ENCODE measurements at places on chromosomes 3 and 15.
A peak's percentile ranks its signal among the peaks of the same experiment; 100 is the strongest.

DNA sequence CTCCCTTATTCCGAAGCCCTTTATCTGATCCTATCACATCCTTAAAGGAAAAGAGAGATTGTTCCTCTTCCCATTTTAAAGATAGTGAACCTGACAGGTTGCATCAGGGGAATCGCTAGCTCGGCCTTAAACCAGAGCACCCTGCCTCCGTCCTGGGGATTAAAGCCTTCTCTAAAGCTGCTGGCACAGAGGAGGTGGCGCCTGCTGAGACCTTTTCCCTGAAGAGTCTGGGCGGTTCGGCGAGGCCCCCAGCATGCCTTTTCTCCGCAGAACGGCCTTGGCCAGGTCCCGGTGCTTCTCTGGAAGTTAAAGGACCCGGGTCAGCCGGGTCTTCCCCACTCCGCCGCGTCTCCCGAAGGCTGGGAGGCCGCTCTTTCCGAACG is 593 bp downstream of the FAM219B start:
- DNase-seq, result peak; percentile 46

DNA sequence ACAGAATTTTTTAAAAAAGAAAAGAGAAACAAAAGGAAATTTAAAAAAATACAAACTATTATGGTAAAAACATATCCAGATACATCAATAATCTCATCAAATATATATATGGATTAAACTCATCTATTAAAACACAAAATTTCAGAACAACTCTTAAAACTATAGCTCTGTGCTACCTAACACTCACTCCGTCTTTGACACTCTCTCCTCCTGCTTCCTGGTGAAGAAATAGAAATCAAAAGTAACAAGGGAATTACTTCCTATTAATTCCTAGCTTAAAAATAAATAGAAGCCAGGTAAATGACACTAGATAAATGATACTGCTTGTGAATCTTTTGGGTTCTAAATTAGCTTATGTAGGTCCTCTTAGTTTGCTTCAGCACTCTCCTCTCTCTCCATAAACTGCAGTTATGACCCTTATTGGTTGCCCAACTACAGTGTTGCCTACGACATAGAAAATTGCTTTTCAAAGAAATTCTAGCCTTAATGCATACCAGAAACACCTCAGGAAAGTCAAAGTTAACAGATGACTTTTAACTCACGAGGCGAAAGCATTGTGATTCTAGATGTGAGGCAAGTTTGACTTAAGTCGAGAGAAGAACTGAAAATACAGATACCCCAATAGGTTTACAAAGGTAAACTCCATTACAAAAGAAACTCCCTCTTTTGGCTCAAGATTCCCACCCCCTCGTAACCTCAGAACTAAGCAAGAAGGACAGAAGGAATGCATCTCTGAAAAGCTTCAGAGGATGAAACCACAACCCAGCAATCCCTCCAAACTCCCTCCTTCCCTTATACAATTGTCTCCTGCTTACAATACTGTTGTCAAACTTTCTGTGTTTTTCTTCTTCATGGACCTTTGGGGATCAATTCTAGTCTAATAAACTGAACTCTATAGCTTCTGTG is 394.7 kb downstream of the FGF12 start:
- no peak for DNase-seq

- no peak for DNase-seq
These were observed 133.8 kb downstream of the EPHB1 start for GRCh38 chr3:134928819-134929218.

GRCh38 chr3:42688487-42689420 is 3.4 kb downstream of the KLHL40 start:
- no peak for DNase-seq

DNA sequence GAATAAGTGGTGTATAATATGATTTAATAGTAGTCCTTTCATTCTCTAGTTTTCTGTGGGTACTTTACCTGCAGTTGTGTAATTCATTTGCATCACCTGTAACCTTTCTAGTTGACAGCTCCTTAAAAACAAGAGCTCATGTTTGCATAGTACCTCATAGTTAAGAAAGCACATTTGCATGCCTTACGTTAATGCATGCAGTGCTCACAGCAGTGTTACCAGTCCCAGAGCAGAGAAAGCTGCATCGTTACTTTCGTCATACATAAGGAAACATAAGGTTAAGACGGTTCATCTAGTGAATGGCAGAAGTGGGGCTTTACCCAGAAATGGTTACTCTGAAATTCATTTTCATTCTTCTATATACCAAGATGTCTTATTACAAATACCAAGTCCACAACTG is 111.3 kb downstream of the AKAP13 start:
- no peak for DNase-seq

DNA sequence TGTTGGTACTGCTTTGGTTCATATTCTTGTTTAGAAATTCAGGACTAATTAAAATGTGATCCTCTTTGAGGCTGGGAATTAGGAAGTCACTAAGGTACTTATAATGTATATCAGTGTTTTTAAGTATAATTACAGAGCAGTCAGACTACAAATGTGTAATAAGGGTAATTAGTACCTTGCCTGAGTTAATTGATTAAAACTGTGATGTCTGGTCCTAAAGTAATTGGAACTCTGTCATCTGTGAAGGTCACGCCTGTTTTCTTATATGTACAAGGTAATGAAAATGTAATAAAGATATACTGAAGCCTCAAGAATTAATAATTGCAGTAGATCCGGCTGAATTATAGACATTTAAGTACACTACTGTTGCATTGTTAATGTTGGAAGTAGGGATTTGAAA is 32.8 kb downstream of the RIOX2 start:
- no peak for DNase-seq

- DNase-seq, result no peak
These were observed 39.7 kb upstream of the TM4SF1 start for GRCh38 chr3:149417174-149417573.

DNA sequence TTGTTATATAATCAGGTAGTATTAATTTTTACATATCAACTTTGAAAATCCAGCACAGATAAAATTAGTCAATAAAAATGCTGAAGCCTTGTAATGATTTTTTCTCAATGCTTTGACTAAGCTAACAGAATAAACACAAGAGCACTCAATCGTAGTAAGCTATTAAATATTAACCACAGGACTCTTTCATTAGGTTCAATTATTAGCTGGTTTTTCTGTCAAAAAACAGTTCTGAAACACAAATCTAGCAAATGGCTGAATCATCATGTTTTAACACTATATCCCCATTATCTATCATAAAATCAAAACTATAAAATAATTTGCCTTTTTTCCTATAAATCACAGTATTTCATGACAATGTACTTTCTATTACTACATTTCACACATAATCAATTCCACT is 69.6 kb downstream of the PLOD2 start:
- no peak for DNase-seq

DNA sequence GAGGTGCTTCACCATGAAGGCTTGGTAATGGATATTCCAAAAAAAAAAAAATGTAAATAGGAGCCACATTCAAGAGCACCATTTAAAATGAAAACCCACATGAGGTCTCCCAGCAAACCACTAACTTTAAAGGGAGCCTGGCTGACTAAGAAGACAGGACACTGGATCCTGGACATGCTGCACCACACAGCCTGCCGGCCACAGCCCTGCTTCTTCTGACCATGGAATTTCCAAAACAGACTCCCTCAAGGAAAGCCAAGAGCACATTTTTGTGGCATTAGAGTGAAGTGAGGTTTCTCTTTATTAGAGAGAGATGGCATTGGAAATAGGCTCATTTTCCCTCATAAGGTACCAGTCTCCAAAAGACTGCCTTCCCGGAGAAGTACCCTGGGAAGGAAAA is 113.9 kb downstream of the RORA start:
- DNase-seq, result no peak

DNA sequence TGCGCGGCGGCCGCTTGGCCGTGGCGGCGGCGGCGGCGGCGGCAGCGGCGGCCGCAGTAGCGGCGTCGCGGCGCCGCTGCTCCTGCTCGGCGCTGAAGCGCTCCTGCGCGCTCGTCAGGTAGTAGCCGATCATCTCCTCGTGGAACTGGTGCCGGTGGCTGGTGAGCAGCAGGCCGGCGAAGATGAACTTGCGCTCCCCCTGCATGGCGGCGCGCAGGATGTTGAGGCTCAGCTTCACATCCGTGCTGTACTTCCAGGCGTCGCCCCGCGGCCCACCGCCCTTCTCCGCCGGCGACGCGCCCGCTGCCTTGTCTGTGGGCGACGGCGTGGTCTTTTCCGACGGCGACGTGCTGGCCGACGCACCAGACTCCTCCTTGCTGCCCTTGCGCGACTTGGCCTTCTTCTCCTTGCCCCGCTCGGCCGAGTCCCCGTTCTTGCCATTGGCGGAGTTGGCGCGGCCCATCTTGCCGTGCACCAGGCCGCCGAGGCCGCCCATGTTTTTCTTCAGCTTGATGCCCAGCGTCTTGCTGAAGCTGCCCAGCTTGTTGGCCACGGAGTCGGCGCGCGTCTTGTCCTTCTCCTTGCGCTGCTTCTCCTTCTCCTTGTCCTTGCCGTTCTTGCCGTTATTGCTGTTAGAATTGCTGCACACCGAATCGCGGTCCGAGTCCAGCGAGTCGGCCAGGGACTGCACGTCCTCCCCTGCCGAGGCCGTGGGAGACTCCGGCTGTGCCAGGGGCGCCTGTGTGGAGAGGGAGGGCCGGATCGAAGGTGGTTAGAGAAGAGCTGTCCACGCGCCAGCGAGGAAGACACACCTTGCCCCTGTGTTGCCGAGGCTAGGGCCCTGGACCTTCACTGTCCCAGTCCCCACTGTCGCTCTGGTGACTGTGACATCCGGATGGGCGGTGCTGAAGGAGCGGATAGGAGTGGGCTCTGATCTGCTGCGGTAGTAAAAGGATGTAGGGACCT is 157.6 kb downstream of the KLF13 start:
- DNase-seq, result peak; percentile 58

GRCh38 chr3:133018921-133019320 is 19.3 kb upstream of the TMEM108 start:
- DNase-seq, result no peak

- peak; percentile 61 for DNase-seq
These were observed 225.5 kb downstream of the SLCO3A1 start for GRCh38 chr15:92079047-92079446.

DNA sequence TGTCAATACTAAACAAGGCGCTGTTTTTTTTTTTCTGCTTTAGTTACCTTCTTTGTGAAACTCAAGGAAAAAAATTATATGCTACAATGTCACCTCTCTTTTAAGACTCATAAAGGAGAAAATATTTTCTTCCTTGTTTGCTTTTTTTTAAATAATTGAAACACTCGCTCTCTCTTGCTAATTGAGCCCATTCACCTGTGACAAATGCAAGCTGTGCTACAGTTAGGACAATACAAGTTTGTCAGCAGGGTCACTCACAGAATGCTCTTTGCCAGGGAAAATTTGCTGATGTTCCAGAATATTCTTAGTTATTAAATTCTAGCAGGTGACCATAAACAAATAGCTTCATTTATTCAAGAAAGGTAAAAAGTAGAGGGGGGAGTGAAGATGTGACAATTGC is 375.9 kb upstream of the DPPA4 start:
- no peak for DNase-seq

DNA sequence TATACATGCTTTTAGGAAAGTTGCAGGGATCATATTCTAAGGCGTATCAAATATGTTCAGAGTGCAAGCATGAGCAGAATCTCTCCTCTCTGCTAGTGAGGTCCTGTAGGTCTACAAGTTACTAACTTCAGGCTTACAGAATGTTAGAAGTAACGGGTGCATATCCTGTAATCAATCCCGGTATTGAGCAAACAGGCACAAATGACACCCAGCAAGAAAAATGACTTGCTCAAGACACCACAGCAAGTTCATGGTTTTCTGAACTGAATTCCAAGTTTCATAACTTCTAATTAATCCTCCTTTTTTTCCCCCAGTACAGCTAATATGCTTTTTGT is 353.9 kb upstream of the TPRG1 start:
- no peak for DNase-seq

DNA sequence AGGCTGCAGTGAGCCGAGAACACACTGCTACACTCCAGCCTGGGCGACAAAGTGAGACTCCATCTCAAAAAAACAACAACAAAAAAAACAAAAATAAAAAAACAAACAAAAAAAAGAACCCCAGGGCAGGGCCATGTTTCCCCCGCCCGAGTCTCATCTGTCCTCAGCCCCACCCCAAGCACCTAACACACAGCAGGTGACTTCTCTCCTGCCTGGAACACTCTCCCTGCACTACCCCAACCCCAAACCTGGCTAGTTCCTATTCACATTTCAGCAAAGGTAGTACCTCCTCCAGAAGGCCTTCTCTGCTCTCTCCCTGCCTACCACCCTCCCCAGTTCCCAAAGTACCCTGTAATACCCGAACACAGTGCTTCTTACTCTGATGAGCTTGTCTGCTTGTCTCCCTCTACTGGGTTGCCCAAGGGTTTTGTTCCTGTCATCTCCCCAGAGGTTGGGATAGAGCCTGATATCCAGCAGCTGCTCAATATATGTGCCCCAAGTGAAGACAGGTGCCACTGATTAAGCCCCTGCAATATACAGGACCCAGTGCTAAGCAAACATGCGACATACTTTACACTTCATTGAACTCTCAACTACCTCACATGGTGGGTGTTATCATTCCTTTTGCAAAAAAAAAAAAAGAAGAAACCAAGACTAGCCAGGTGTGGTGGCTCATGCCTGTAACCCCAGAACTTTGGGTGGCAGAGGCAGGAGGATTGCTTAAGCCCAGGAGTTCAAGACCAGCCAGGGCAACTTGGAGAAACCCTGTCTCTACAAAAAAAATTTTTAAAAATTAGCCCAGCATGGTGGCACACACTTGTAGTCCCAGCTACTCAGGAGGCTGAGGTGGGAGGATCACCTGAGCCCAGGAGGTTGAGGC is 103.6 kb downstream of the DAPK2 start:
- no peak for DNase-seq

DNA sequence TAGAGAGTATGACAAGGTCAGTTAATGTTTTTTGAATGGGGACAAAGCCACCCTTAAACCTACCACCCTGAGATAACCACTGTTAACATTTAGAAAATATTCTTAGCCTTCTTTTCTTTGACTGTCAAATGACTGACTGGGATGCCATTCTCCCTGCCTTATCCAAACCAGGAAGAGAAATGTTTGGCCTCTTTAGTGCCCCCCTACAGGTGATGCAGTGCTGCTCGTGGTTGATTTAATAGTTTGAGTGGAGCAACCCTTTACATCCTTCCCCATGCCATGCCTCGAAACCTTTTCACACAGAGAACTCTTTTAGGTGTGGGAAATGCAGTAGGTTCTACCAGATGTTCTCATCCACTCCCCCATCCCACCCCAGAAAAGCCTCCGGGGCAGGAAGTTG is 38.7 kb upstream of the UMPS start:
- no peak for DNase-seq

DNA sequence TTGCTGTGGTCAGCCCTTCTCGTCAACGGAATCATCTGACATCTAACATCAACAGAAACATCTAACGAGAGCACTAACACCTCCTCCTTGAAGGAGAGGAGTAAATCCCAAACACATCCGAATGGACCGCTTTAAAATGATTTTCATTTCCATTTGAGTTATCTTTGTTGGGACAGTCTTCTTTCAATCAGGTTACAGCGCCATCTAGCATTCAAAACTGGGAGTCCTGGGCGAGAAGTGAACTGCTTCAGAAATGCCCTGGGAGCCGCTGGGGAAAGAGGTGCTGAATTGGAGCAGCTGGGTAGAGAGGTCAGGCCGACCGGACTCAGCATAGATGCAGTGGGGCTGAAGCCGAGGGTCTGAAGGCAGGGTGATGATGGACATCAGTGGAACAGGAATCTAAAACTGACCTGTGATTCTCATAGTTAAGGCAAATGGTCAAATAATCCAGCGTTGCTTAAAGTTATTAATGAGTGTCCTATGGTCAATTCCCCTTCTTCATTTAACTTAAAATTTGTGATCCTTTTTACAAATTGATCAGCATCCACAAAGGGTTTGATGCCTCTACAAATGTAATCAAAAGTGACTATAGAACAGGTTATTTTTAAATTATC is 170.0 kb upstream of the NDN start:
- DNase-seq, result peak; percentile 27

GRCh38 chr3:136366289-136366688 is 116.1 kb downstream of the PCCB start:
- no peak for DNase-seq

- no peak for DNase-seq
These were observed 92.1 kb upstream of the PLSCR4 start for GRCh38 chr3:146342989-146343388.
